Iris pigment epithelial cell (primary cell): ENCODE measurements at places on chromosomes 5 and 9.

DNA sequence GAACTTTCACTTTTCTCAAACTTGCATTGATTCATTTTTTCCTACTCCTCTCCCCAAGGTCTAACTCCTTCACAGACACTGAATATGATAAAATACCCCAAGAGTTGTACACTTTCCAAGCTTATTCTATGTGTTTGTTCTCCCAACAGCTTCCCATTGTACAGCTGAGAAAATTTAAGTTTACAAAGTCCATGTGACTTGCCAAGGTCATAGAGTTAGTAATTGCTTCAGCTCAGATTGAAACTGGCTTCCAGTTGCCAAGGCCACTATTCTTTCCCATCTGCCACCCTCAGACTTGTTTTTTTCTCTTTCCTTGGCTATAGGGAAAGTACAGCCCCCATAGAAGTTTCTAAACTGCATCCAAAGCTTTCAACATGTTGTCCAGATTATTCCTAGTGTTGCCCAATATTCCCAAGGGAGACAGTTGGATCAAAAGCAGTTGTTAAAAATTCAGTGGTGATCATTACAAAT lies 34.8 kb downstream of the TNFSF8 start:
- peak; percentile 36 for DNase-seq

DNA sequence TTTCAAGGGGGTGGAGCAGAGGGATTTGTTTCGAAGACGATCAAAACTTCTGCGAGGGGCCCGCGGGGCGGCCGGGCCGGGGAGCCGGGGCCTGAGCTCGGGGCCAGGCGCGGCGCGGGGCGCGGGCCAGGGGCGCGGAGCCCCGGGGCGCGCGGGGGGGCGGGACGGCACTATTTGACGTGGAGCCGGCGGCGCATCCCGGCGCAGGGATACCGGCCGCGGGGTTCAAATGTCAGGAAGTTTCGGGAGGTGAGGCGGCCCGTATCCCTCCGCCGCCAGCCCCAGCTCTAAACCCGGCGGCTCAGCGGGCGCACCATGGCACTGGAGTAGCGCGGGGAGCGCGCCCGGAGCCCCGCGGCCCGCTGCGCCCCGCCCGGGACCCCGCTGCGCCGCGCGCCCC lies at the start of gene LMX1B:
Gene LMX1B (plus strand): TSS at position 278 of the 400 bp plus-strand sequence. CDS start 522 bp downstream, outside the sequence.
- DNase-seq: peak; percentile 56

DNA sequence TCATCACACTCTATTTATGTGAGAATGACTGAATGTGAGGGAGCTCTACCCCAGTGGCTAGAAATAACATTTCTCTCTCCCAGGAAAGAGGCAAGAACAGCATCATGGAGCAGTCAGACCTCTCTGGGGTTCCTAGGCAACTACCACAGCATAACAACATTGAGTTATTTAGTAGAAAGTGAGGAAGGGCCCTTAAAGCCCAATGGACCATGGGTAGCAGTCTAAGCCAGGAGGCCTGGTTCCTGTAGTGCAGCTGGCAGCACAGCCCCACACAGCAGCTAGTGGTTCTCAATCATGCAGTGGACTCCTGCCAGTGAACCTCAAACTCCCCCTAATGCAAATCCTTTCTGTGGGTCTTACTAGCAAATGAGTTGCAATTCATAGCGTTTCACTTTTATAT lies 55.3 kb downstream of the SPEF2 start:
- no peak for DNase-seq

DNA sequence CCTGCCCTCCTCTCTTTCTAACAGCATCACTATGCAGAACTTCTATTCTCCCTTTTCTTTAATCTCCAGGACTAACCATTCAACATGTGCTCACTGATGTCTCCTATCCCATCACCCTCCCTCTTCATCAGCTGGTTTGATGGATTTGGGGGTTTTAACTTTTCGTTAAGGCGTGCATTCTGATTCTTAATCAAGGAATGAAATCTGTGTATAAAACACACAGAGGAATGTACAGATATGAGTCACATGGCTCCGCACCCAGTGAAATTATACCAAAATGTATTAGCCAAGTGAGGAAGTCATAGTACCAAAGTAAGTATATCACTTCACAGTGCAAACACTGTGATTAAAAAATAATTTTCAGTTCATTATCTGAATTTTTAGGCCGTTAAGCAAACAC lies 35.2 kb downstream of the MARCHF11 start:
- DNase-seq: no peak

DNA sequence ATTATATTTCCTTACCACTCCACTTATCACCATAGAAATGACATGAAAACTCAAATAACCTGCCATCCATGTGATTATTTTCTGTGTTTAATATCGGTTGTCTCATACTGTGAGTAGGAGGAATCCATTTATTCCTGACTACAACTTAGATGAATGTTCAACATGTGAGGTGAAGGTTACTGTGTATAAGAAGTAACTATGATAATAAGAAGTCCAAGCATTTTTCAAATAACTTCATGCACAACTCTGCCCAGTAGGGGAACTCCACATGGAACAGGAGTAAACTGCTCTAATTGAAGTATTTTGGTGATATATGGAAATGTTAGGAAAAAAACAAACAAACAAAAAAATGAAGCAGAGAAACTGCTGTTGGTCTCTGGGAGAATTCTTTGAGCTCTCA lies 447.5 kb upstream of the GRIN3A start:
- DNase-seq: peak; percentile 18

DNA sequence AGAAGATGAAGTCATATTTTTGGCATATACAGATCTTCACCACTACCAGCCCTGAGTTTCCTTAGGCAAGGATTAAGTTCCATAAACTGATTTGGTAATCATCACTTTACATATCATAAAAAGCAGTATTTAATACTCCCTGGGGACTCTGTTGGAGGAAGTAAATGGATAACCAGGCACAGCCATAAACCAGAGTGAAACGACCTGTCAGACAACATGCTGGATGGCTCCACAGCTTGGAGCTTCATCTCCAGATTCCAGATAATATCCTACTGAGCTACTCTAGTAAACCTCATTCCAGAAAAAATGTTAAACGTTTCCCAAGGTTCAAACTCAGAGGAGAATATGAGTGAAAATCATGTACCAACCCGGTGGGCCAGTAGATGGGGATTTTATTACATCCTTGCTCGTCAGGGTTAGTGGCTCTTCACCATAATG lies 109.2 kb downstream of the BASP1 start:
- no peak for DNase-seq

DNA sequence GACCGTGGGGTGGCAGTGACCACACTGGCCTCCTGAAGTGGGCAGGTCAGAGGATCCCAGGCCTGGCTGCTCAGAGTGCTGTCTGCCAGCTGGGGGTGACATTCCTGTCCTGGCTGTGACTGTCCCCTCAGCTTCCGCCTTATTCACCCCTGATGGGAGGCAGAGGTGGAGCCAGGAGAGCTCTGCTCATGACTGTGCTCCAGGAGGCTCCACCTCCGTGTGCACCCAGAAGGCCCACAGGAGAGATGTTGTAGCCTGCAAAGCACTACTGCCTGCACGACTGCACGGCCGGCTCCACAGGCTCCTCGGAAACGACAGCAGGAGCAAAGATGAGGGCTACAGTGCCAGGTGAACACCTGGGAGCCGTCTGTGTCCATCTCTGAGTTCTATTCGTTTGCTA lies 60.9 kb downstream of the ROPN1L start:
- no peak for DNase-seq

- DNase-seq: no peak
Observed at GRCh38 chr5:126069329-126069728, 353.9 kb upstream of the GRAMD2B start.

DNA sequence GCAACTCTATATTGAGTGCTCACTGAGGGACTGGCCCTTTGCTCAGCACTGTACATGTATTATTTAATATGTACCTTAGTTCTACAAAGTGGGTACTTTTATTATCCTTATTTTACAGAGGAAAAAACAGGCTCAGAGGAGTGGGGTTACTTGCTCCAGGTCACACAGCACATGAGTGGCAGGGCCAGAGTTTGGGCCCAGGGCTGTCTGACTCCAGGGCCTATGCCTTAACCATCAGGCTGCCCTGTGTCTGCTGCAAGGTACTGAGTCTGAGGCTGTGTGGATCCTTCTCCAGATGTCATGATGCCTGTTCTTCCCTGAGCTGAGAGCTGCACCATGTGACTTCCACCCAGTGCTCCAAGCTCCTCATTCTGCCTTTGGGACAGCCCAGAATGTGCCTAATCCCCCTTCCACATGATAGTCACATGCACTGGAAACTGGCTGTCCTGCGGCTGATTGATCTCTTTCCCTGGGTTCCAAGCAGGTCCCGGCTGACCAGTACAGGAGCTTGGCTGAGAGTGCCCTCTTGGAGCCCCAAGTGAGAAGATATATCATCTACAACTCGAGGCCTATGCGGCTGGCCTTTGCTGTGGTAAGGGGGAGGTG lies 15.4 kb downstream of the TMEM268 start:
- DNase-seq: no peak

GRCh38 chr9:91127653-91128052 lies 234.1 kb downstream of the AUH start:
- DNase-seq: peak; percentile 45

DNA sequence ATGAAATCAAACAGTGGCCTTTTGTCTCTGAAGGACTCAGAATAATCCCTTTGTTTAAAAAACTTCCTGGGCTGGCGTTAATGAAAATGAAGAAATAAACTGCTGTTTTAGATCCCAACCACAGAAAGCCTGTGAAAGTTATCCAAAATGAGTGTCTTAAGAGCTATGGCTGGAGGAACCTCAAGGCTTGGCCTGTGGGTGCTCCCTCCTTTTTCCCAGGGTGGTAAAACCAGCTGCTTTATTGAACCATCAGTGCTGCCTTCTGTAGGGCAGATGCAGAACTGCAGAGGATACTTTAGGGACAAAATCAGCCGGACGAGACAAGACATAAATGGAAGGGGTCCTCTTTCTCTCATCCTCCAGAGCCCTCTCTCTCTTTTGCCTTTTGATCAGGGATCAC lies 100.9 kb downstream of the SMARCA2 start:
- peak; percentile 25 for DNase-seq

DNA sequence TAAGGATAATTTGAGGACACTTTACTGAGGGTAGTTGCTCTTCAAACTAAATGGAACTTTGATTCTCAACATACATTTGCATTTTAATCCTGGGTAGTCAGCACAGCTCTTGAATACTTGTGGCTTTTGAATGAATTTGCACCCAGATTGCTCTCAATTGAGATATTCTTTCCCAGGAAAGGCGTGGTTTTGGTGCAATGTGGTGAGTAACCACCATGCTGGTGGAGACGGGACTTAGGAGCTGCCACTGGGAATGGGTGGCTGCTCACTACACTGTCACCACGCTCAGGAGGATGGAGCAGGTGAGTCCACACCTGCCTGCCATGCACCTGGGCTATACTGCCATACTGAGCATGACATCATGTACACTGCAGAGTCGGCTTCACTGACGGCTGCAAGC lies 99.2 kb downstream of the IRX1 start:
- DNase-seq: no peak

GRCh38 chr5:1064383-1065142 lies 47.3 kb downstream of the SLC12A7 start:
- no peak for DNase-seq

DNA sequence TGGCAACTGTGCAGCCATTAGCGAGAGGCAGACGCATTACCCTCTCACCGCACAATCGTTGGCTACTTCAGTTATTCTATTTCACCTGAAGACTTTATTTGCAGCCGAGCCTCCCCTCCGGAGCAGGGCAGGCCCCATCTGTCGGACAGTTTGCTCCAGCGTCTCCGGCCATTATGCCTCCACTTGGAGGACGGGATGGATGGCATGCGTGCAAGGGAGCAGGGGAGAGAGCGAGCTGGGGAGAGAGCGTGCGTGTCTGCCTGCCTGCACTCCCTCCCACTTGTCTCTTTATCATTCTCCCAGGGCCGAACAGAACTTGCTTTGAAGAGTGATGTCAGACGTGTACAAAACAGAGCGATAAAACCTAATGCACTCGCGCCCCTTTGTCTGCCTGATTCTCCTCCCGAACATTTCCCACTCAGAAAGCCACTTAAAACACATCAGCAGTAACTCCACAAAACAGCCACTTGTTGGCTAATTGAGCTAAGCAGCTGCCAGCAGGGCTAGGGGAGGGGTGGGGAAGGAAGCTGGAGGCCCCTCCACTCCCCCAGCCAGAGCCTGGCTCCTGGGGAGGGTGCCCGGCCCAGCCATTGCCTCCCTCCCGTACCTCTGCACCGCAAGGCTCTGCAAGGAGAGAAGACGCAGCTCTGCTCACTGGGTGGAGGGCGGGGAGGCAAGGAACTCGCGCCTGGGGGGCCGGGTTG lies 43.4 kb upstream of the FUBP3 start:
- peak; percentile 16 for DNase-seq

GRCh38 chr5:157578079-157578780 lies 2.7 kb upstream of the ADAM19 start:
- no peak for DNase-seq

GRCh38 chr9:133441571-133441970 lies 18.2 kb upstream of the CACFD1 start:
- DNase-seq: no peak
